CD8-positive, alpha-beta memory T cell (primary cell): ENCODE measurements at places on chromosomes 13 and 19. TPM values are rescaled to one million over a fixed set of nuclear protein-coding genes. Genes with fewer than 3 reads are reported as not detected.

GRCh38 chr19:58474291-58474996 is 1.7 kb upstream of the ZNF446 start:
- DNase-seq, result no peak

- DNase-seq, result peak; percentile 71
Measured at GRCh38 chr19:46717034-46717715, at the start of gene PRKD2. TSS of gene PRKD2 (minus strand) at chr19:46717114. CDS start at chr19:46716370, 744 bp downstream.

- DNase-seq, result no peak
Measured at GRCh38 chr13:99191900-99192399, 8.7 kb upstream of the UBAC2 start.

DNA sequence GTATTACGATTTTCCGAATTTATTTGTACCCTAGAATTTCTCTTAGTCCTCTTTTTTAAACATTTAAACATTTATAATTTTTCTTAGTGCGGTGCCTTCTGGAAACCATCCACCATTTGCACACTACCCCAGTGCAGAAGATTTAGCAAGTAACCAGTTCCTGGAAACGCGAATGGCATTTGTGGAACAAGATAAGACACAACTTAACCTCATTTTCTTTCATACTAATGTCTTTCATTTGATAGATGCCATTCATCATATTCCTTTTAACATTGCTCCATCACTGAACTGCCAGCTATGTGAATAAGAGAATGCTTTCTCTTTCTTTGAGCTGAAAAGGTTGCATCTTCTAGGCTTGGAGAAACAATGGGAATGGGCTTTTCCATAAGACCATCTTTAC is 6.8 kb downstream of the FRY start:
- DNase-seq, result no peak

DNA sequence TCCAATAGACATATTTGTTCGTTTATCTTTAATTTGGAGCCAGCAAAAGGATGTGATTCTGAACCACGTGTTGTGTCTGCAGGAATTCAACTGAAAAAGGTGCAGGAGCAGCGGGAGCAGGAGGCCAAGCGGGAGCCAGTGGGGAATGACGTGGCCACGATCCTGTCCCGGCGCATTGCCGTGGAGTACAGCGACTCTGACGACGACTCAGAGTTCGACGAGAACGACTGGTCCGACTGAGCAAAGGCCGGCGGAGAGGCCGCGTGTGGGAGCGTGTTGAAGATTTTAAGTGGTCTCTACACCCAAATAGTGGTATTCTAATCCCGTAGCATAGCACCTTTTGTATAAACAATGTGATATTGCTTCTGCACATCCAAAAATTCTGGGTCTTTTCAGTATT is 75.0 kb downstream of the GPR12 start:
- DNase-seq, result no peak

GRCh38 chr19:16249826-16250404 is 52.2 kb downstream of the AP1M1 start:
- no peak for DNase-seq

- DNase-seq, result no peak
Measured at GRCh38 chr13:50948601-50949000, 39.0 kb downstream of the RNASEH2B start.

DNA sequence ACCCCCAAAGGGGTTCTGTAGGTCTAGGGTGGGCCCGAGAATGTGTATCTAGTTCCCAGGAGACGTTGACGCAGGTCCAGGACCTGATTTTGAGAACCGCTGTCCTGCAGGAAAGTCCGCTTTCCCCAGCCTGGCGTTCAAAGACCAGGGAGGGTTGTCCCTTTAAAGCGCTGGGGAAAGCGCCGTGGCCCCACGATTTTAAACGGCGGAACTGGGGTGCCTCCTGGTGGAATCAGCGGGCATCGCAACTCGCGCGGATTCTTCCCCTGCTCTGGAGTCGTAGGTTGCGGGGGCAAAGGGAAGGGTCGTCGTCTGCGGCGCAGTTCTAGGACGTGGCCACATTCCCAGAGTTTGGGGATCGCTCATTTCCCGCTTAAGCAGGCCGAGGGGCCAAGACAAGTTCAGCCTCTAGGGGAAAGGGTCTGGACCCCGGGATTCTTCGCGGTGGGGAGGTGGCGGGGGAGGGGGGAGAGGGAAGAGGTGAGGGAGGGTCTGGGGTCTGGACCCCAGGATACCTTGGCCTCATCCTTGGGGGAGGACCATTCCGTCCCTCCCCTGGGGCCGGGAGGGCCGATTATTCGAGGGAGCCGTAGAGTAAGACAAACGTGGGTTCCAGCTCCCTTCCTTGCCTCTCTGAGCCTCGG is 7.7 kb downstream of the PNMA8B start:
- DNase-seq, result peak; percentile 67

DNA sequence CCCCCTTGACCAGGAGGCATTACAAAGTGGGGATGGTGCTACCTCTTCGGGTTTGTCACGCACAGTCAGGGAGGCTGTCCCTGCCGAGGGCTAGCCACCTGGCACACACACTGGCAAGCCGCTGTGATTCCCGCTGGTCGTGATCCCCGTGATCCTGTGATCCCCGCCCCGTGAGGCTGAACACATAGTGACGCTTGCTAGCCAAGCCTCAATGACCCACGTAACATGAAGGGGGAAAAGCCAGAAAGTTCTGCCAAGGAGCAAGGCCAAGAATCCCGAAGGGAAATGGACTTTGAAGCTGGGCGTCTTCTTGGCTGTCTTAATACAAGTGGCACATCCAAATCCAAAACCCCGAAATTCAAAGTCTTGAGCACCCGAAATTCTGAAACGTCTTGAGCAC is 13.7 kb downstream of the LDLR start:
- DNase-seq, result no peak

DNA sequence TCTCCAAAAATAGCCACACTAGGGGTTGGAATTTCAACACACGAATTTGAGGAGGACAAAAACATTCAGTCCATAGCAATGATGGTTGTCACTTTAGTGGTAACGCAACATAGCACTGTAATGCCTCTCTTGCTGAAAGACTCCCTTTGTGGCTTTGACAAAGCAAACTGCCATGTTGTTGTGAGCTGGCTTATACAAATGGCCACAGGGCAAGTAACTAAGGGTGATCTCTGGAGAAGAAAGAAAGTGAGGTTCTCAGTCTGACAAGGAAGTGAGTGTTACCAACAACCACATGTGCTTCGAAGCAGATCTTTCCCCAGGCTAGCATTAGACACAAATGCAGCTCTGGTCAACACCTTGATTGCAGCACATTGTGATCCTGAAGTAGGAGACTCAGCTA is 79.1 kb upstream of the PCDH17 start:
- no peak for DNase-seq

DNA sequence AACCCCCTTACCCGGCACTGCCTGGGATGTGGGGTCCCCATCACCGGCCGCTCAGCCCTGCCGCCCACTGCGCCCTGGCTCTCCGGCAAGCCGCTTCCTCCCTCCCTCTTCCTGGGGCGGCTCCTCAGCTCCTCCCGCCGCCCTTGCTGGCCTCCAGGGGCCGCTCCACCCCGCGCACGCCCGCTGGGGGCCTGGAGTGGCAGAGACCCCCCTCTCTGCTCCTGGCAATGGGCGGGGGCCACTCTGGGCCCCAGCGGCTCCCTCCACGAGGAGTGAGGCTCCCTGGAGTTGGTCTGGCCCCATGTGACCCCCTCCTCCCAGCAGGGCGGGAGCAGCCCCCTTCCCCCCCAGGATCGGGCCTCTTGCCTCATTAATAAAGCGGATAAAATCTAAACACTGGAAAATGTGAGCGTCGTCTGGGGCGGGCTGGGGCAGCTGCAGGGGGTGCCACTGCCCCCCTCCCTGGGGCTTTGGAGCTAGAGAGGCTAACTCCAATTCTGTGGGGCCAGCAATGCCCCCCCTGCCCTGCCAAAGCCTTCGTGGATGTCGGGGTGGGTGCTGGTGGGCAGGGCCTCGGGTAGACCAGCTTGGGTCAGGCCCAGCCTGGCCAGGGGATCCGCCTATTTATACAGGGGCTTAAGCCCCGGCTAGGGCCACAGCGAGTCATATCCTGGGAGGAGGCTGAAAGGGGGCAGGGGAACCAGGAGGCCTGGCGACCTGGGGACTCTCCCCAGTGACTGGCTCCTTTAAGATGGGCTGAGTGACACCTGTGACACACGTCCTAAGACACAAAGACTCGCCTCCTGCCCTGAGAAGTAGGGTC is at the start of gene PTGER1:
Gene PTGER1 (minus strand): TSS at position 104 of the 823 bp plus-strand sequence. CDS start 1,034 bp downstream, outside the sequence.
- no peak for DNase-seq

DNA sequence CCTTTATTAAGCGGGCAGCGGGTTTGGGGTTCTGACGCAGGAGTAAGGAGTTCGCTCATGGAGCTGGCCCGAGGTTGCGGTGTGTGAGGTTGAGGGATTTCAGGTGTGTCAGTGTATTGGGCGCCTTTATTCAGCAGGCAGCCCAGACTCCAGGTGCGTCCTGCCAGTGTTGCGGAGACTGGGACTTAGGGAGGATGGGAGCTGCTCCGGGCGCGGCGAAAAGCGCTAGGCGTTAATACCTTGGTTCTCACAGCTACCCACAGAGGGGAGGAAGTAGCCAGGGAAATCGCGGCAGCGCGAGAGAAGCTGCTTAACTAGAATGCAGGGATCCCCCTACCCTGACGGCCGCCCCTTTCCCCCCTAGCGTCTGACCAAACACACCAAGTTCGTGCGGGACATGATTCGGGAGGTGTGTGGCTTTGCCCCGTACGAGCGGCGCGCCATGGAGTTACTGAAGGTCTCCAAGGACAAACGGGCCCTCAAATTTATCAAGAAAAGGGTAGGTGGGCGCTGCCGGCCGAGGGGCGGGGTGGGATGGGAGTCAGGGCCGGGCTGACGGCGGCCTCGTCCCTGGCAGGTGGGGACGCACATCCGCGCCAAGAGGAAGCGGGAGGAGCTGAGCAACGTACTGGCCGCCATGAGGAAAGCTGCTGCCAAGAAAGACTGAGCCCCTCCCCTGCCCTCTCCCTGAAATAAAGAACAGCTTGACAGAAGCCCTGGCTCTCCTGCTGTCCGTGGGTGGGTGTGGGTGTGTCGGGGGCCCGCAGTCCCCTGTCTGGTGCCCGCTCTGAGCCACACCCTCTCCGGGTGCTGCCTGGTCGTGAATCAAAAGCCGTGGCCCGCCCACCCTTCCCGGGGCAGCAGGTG is 1.1 kb downstream of the RPL36 start:
- DNase-seq, result peak; percentile 28

DNA sequence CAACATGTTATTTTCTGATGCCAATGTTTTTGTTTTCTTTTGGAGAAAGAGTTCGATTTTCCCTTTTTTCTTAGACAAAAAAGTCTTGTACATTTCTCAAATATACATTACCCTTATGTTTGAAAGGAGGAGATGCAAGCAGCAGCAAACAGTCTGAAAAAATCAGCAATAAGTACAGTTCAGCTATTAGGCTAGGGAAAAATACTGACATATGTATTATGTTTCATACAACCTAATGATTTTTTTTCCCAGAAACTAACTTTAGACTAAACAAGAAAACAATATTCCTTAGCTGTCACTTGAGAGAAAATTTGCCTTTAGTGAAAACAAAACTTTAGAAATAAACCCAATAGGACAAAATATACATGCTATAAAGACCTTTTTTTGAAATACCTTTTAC is 1223.5 kb downstream of the SLITRK1 start:
- no peak for DNase-seq

DNA sequence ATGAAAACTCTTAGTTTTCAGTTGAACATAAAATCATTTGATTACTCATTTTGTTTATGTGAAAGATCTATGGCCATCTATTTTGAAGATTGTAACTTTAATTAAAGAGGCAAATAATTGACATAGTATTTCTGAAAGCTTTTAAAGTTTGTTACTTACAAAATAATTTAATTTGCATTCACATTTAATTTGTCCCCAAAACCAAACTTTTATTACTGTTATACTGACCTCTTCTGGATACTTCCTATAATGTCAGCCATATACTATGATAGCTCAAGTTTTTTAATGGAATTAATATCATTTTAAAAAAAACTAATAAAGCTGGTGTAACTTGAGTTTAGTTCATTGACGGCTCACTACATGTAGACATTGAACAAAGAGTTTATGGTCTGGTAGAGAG is 4.9 kb upstream of the SGCG start:
- no peak for DNase-seq

DNA sequence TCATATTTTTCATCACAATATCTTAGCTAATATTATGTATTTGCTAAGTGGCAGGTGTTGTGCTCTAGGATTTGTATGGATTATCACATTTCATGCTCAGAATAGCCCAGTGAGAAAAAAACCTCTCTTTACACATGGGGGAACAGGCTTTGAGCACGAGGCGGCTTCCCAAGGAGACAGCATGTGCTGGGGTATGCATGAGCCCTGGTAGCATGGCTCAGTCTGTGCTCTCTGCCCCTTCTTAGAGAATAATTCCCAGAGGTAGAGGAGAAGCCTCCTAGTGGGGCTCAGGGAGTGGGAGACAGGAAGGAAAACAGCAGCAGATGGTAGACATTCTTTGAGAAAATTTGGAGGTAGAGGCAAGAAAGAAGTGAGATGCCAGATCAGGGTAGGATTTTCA is 31.6 kb downstream of the RNASEH2B start:
- no peak for DNase-seq

- DNase-seq, result no peak
Measured at GRCh38 chr13:110361365-110361911, 54.4 kb downstream of the COL4A2 start.

LILRA5 gene
- total RNA-seq, result not detected

ZNF415 gene
- 0.66 TPM for total RNA-seq

CYP2A7 gene
- not detected for total RNA-seq

NLRP4 gene
- not detected for total RNA-seq

LGI4 gene
- not detected for total RNA-seq

LIPE gene
- total RNA-seq, result 22.7 TPM

OR7A5 gene
- not detected for total RNA-seq

KCTD12 gene
- 5.8 TPM for total RNA-seq

HIPK4 gene
- total RNA-seq, result not detected

SELENOV gene
- not detected for total RNA-seq

TSSK6 gene
- total RNA-seq, result 3.4 TPM

SHD gene
- total RNA-seq, result not detected

KLF2 gene
- 33.7 TPM for total RNA-seq
